ENCODE measurements at places on chromosomes 6 and 20.

DNA sequence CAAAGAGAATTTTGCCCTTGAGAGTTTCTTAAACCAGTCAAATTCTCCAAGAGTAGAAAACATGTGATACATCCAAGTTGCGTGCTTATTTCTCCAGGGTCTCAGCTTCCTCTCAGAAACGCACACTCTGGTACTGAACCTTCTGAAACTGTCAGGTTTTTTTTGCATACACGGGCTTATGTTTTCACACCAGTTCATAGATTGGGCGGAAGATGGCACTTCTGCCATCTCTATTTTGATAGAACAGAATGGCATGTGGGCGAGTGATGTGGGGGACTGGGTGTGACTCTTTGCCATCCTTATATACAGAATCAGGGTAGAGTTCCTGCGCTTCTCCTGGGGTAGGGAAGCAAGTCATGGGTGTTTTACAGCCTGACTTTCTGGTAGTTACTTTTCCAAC, 56.4 kb downstream of the ADTRP start:
- no peak for DNase-seq

DNA sequence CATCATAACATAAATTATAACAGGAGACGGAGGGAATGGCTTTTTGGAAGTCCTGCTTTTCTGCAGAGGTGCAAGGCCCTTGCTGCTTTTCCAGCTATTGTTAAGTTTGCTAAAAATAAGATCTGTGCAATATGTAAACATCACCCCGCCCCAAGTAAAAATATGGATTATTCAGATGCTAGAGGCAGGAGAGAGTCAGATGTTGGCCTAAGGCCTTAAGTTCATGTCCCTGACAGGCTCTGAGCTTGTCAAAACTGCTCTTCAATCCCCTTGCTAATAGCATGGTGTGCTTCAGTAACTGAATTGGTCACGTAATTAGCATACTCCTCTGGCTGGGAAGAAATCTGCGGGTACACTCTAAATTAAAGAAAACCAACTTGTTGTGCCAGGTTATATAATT, 147.5 kb downstream of the BMP2 start:
- no peak for DNase-seq

DNA sequence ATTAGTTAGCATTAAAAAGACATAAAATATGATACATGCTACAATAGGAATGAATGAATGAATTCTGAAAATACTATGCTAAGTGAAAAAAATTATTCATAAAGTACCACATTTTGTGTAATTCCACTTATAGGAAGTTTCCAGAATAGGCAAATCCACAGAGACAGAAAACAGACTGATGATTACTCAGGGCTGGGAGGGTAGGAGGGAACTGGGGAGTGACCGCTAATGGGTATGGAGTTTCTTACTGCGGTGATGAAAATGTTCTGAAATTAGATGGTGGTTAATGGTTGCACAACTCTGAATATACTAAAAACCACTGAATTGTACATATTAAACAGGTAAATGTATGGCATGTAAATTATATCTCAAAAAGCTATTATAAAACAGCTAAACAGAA, 22.6 kb downstream of the FERMT1 start:
- DNase-seq, result no peak

GRCh38 chr6:134621858-134622257, 303.9 kb upstream of the SGK1 start:
- DNase-seq, result no peak

DNA sequence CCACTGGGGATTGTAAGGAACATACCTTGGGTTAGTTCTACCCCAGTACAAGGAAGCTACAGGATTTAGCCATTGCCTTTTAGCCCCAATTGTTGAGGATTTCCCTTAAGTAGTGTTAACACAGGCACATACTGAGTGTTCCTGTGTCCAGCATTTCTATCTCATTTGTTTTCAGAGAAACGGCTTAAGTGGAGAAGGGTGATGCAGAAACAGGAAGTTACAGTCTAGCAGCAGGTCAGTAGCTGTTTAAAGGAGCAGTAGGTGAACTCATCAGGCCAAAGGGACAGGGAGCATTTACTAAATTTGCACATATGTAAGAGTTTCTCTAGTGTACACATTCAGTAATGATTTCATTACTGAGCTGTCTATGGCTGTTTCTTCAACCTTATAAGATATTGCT, 644.2 kb upstream of the GJE1 start:
- peak; percentile 51 for DNase-seq

- no peak for DNase-seq
These were observed 5.4 kb downstream of the RBL1 start for GRCh38 chr20:37090407-37090806.

GRCh38 chr6:153058291-153058690, 55.8 kb upstream of the MTRF1L start:
- peak; percentile 27 for DNase-seq

DNA sequence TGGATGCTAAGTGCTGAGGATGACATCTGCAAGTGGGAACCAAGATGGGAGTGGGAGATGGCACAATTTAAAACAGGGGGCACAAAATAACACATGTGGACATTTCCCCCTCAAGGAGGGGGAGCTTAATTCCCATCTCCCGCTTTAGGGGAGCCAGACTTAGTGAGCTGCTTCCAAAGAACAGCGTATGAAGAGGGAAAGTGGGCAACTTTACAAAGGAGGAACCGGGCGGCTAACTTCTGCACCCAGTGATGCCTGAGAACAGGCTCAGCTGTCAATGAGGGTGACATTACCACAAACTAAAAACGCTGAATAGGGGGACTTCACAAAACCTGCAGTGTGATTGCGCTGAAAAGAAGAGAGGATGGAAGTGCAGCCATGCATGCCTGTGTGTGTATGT, 95.5 kb upstream of the NXT1 start:
- no peak for DNase-seq

DNA sequence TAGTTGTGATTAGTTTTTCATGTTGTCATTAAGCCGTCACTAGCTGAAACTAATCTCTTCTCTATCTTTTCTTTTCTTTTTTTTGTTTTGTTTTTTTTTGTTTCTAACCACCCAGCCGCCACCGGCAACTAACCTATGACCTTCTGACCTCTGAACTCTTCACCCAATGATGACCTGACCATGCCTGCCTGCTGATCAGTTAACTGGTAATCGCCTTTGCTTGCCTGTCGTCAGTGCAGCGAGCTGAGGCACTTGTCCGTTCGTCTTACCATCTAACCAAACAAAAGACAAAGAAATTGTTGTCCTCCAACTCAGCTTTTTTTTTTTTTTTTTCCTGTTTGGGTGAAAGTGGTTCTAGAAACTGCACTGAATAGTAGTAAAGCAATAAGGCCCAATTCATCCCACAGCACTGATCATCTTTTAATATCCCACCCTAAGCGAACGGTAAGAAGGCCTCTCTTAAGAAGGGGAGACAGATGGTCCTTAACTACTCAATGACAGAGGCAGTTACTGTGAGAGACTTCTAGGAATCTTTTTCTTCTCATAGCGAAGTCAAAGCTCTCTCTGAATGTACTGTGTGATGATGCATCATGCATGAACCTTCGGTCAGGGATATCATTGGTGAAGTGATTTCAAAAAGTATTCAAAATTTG, 156.2 kb downstream of the QKI start:
- DNase-seq, result no peak

GRCh38 chr6:37535759-37536490, 36.2 kb upstream of the CCDC167 start:
- peak; percentile 57 for DNase-seq

DNA sequence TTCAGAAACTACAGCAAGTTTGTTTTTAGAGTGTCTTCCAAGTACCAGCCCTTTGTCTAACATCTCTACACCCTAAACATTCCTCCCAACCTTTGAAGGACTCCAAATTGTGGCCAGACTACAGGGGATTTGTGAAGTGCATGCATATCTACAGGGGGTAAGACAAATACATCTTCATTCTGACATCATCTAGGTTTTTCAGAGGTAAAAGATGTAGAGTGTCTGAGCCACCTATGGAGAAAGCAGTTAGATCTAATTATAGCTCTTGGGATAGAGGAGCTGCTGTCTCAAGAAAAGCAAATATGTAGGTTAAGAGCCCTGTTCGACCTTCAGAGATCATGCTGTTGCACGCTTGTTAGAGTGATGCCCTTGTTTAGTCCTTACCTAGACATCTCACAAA, 617.7 kb upstream of the AGPAT4 start:
- no peak for DNase-seq

DNA sequence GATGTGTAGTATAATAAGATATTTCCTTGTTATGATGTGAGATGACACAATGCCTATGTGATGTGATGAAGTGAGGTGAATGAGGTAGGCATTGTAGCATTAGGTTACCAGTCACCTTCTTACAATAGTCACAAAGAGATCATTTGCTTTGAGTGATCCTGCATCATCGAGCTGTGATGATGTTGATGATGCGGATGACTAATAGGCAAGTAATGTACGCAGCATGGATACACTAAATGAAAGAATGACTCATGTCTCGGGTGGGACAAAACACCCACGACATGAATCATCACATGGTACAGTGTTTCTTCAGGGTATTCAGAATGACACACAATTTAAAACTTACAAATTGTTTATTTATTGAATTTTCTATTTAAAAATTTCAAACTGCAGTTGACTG, 806.3 kb upstream of the GJE1 start:
- no peak for DNase-seq

DNA sequence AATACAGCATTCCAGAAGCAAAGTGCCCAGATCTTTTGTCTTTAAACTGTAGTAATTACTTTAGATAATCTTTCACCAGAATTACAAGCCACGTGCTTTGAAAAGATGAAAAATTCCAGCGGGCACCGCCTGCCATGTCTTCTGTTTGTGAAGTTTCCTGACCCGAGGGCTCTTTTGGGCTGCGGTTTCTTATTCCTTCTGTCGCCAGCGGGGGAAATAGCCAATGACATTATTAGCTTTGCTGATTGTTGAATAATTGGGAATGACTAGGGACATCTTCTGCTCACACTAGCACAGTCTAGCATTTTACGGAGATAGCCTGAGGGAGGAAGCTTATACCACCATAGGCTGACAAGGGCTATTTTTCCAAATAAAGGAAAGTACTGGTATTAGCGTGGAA, 124.7 kb downstream of the SAMD5 start:
- DNase-seq, result no peak

- no peak for DNase-seq
These were observed 5.9 kb downstream of the NHSL1 start for GRCh38 chr6:138493413-138493812.

DNA sequence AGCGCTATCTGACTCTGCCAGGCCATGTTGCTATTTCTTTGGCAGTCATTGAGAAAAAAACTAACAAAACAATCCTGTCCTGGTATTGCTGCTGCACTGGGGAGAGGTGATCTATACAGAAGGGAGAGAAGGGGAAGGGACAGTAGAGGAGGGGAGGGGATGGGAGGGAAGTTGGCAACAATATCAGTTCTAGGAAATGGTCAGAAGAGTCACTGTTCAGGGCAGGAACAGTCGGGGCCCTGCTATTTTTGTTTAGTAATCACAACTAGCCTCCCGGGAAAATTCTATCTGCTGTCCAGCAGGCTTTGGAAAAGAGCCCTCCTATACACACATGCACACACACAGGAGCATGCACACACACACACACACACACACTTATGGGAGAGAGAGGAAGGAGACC, 142.3 kb upstream of the CARMIL1 start:
- DNase-seq, result peak; percentile 70

- DNase-seq, result no peak
These were observed 22.2 kb downstream of the ZBP1 start for GRCh38 chr20:57598060-57598459.

GRCh38 chr20:17503301-17504065, 27.7 kb downstream of the BFSP1 start:
- peak; percentile 89 for DNase-seq

DNA sequence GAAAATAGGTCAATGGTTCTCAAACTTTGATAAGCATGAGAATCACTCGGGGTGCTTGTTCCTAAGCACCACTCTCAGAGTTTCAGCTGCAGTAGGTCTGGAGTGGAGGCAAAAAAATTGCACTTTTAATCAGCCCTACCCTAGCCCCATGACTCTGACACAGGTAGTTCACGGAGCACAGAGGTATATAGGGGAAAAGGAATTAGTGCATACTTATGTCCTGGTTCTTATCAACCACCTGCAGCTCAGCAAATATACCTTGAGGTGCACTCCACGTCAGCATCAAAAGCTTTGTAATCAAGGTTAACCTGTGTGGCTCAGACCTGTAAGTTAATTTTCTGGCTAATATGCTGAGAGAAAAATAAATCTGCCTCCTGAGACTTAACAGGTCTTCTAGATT, 138.8 kb upstream of the HMGN3 start:
- no peak for DNase-seq

DNA sequence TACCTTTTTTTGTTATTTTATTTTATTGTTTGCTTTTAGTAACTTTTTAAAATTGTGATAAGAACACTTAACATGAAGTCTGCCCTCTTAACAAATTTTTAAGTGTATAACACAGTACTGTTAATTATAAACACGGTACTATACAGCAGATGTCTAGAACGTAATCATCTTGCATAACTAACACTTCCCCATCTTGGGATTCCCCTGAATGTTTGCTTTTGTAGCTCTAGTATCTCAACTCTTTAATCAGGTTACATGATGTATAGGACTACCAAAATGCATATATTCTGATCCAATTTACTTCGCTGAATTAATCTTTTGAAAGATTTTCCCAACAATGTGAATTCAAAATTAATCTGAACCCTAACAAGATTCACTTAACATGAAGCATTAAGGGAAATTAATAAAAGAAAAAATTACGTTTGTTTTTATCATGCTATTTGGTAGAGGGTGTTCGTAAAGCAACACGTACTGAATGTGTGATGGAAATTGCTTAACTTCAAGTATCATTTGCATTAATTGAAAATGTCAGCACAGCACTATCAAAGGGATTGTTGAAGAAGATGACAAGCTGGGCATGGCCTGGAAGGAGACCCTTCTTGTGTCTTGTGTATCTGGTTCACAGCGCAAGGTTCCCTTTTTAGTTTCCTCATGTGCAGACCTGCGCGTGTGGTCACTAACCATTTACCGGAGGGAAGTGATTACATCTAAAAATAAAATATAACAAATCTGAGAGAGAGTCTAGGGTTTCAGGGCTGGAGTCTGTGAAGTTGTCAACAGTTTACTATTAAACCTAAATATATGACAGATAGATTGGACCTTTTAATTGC, 15.2 kb downstream of the COL19A1 start:
- DNase-seq, result peak; percentile 3

DNA sequence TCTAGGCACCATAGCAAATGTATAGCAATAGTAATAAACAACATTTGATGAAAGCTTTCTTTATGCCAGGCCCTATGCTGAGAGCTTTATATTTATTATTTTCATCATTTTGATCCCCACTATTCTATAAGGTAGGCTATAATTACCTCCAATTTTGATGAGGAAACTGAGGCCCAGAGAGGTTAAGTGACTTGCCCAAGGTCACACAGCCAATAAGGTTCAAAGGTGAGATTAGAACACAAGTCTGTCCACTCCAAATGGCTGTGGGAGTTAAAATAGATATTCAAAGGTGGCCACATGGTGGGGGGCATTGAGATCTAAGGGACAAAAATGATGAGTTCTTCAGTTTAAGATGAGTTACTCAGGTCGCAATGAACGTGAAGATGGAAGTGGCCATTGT, 269.9 kb downstream of the BMP7 start:
- DNase-seq, result no peak

Data from hematopoietic multipotent progenitor cell treated with erythropoietin and hydrocortisone succinate and interleukin-3 and kit ligand, for 6 days (in vitro differentiated cells).